Retina (tissue), 1 donor: ENCODE measurements at places on chromosomes 2 and 18.

DNA sequence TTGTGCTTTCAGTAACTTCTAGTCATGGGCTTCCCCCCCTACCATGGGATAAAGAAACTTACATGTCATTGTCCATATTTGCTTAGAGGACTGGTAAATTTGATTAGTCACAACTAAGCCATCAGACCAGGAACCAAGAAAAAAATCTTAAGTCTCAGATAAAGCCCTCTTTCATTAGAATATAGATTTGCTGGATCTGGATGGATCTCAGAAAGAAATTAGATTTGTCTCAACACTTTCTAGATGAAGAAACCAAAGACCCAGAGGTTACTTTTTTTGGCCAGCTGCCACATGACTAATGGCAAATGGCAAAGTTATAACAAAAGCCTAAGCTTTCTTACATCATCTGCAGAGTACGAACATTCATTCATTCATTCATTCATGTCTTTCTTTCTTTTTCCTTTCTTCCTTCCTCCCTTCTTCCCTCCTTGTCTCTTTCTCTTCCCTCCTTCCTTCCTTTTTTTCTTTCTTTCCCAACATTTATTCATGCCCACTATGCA, 60.2 kb downstream of the CDCA7 start:
- DNase-seq: no peak

DNA sequence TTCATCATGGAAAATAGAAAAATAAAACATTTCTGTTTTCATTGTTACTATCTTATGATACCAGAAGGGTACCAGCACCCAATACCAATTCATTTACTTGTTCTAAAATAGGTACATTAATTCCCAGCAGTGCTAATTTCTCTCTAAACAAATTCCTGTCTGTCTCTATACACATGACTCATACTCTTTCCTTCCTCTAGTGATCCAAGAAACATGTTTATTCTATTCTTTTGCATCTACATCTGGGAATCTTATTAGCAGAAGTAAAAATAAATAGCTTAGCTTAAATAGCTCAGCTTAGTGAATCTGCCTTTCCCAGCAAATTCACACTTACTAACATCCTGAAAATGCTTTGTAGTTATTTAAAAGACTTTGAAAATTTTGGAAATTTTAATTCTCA, 84.5 kb upstream of the MAPRE2 start:
- DNase-seq: no peak

- DNase-seq: no peak
Measured at GRCh38 chr2:127373362-127374083, 14.3 kb downstream of the MAP3K2 start.

DNA sequence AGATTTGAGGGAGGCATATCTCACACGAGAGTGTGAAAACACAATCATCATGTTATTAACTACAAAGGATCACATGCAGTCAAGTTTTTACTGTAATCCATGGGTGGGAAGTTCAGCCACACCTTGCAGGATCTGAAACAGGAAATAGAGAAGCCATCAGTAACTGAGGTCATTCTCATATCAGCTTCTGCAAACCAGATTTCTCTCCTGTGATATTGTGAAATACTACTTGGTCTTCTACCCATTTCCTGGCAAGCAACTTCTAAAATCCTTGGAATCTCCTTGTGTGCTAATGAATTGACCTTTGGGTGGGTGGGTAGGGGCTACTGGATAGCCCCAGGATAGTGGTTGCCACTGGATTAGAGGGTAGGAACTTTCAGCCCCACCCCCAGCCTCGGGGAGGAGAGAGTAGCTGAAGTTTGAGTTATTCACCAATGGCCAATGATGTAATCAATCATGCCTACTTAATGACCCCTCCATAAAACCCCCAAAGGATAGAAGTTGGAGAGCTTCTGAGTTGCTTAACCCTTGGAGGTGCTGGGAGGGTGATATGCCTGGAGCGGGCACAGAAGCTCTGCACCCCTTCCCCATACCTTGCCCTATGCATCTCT, 25.6 kb upstream of the TGIF1 start:
- DNase-seq: no peak

DNA sequence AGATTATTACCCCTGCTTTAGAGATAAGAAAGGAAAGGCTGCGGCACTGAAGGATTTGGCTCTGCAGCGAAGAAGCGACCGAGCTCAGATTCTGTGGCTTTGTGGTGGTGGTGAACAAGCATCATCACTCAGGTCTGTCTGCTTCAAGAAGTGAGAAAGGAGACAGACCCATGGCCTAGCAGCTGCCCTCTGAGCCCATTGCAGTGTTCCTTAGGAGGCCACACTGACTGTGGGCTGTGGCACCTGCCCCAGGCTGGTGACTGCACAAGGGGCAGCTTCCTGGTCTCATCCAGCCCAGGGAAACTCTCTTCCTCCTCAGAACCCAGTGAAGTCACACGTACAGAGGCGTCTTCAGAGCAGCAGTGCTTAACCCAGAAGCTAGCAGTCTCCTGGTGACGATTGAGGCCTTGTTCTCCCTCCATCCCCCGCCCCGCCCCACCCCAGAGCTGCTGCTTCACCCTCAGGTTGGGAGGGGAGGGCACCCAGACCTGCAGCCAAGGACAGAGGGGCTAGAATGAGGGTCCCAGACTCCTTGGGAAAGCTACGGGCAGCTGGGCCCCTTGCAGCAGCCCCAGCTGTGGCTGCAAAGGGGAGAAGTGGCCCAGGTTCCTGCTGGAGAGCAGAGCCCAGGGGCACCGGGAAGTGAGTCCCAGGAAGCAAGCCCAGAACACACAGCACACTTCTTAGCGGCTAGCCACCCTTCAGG, 22.2 kb downstream of the BIN1 start:
- no peak for DNase-seq
